Lower lobe of right lung (tissue), 2 donors: ENCODE measurements at places on chromosomes 12 and 14.

- DNase-seq: no peak
Observed at GRCh38 chr14:24870949-24871701, 178.8 kb downstream of the STXBP6 start.

- no peak for DNase-seq
Observed at GRCh38 chr14:81401420-81402122, 1.4 kb upstream of the STON2 start.

DNA sequence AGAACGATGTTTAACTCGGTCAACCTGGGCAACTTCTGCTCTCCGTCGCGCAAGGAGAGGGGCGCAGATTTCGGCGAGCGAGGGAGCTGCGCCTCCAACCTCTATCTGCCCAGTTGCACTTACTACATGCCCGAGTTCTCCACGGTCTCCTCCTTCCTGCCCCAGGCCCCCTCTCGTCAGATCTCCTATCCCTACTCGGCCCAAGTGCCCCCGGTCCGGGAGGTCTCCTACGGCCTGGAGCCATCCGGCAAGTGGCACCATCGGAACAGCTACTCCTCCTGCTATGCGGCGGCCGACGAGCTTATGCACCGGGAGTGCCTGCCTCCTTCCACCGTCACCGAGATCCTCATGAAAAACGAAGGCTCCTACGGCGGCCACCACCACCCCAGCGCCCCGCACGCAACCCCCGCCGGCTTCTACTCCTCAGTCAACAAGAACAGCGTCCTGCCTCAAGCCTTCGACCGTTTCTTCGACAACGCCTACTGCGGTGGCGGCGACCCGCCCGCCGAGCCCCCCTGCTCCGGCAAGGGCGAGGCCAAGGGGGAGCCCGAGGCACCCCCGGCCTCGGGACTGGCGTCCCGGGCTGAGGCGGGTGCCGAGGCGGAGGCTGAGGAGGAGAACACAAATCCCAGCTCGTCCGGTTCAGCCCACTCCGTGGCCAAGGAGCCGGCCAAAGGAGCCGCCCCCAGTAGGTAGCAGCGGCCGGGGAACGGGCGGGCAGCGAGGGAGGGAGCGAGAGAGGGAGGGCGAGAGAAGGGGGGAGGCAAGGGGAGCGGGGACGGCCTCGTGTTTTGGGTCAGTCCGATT is 513 bp downstream of the HOXC11 start:
- no peak for DNase-seq

- DNase-seq: no peak
Observed at GRCh38 chr12:120836114-120836684, 68.0 kb downstream of the SPPL3 start.

DNA sequence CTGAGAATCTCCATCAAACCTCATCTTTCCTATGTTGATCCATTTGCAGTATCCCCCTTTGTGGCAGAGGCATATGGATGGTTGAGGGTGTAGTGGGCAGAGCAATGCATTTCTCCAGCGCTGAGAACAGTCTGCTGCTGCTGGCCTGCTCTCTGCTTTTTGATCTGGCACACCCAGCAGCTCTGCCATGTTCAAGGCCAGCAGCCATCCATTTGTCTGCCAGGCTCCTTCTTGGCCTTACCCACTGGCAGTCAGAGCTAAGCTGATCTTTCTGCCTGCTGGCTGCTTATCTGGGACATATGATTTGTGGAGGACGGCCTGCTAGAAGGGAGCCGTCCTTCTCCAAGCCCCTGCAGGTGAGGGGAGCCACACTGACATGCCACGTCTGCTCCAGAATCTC is 17.0 kb downstream of the NPC2 start:
- DNase-seq: no peak

DNA sequence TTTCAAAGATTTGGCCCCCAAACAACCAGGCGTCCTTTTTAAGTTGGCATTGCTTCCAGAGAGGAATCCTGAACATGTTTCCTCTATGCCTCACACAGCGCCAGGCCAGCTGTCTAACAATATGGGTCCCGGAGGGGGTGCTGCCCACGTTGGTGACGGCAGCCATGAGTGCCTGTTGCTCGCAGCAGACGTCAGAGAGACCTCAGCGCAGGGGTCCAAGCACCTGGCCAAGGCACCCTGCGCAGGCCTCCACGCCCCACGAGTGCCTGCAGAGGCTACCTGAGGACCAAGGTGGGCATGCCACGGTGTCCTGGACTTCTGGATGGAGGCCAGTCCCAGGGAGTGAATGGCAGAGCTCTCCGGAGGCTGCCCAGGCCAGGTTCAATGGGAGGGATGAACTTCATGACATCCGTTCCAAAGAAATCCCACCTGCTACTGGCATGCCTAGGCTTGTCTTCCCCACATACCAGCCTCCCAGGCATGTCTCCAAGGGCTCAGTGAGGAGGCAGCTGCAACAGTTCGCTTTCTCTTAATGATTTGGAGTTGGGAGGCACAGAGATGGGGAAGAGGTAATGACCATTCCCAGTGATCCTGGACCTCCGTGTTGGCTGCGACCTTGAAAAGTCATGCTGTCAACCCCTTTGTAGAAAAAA is 11.6 kb upstream of the FOXN3 start:
- no peak for DNase-seq

GRCh38 chr12:4787965-4788364 is 67.8 kb downstream of the GALNT8 start:
- DNase-seq: no peak

DNA sequence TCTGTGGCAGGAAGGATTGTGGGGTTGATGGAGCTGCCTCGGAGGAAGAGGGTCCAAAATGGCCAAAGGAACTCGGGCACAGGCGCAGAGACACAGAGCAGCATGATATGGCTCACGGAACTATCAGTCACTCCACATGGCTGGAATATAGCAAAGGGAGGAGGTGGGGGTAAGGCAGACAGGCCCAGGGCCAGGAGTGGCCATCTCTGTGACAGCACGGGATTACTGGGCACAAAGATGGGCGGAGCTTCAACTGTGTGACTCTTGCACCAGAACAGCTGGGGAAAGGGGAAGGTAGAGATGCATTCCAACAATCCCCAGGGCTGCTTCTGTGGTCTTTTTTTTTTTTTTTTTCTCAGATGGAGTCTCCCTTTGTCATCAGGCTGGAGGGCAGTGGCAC is 24.8 kb upstream of the EML1 start:
- no peak for DNase-seq

DNA sequence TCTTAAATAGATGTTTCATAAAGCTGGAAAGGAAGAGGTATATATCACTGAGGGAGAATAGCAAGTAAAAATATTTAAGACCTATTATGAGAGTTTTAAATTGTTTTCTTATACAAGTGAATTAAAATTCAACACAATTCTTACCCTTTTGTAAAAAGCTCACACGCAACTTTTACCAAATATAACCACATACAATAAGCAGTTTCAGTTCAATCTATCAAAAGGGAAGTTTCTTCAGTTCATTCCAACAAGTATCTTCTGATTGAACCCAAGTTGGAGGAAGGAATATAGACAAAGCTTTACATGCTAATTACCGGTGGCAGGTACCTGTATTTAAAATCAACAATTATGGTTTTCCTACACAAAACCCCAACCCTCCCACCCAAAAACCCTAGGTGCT is 41.1 kb downstream of the GTF2A1 start:
- no peak for DNase-seq

- DNase-seq: no peak
Observed at GRCh38 chr14:76305268-76305826, 70.6 kb upstream of the ESRRB start.

- DNase-seq: no peak
Observed at GRCh38 chr14:40222996-40223395, 790.8 kb upstream of the FBXO33 start.

DNA sequence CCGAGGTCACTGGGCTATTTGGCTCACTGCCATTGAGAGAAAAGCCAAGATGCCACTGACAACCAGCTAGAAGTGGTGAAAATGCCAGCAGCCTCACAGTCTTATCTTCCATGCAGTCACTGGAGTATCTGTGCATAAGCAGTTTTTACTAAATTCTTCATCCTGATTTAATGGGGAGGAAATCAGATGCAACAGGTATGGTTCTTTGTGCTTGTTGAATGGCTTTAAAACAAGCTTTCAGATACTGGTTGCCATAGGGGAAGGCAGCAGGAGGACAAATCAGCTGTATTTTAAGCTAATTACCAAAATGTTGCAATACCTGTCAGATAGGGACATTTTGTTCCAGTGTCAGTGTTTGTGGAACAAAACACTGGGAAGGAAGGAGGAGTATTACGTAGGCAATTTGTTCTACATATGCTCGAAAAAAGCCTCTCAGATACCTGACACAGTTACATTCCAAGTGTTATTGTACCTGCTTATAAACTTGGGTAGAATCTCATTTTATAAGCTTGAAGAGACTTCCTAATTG is 54.1 kb upstream of the ARHGAP5 start:
- DNase-seq: no peak
